ENCODE measurements at places on chromosomes 5 and 9.

- DNase-seq, result no peak
Observed at GRCh38 chr5:126912616-126913200, 117.7 kb downstream of the MARCHF3 start.

- DNase-seq, result no peak
Observed at GRCh38 chr5:91027405-91028139, 355.5 kb downstream of the ARRDC3 start.

GRCh38 chr5:53084546-53085255, 24.9 kb downstream of the MOCS2 start:
- DNase-seq, result no peak

GRCh38 chr5:142617416-142618129, 68.3 kb downstream of the FGF1 start:
- DNase-seq, result no peak

DNA sequence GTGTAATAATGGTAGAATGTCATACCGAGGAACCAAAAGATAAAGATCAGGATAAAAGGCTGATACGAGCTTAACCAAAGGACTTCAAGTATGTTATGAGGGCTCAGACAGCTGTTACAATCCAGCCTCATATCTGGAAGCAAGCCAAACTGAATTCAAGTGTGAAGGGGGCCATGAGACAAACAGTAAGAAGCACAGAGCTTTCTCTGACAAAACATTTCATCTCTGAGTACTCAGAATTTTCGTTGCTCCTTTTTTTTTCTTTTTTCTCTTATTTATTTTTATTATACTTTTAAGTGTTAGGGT, 52.9 kb upstream of the CD180 start:
- DNase-seq, result no peak

DNA sequence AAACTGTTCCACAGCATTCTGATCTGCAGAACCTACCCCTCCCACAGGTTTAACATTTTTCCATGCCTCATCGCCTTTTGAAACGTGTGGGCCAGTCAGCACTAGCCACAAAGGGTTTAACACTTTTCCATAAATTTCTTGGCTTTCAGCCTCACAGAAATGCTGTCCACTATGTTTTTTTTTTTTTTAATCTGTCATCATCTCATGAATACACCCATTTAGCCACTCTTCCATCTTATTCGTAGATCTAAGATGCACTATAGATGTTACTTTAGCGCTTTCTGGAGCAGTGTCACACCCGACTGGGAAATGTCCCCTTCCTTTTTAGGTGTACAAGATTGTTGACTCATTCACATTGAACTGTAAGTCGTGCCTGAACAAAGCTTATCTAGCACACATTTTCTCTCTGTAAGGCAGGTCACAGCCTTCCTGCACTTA, 62.3 kb downstream of the GCNT1 start:
- DNase-seq, result no peak

DNA sequence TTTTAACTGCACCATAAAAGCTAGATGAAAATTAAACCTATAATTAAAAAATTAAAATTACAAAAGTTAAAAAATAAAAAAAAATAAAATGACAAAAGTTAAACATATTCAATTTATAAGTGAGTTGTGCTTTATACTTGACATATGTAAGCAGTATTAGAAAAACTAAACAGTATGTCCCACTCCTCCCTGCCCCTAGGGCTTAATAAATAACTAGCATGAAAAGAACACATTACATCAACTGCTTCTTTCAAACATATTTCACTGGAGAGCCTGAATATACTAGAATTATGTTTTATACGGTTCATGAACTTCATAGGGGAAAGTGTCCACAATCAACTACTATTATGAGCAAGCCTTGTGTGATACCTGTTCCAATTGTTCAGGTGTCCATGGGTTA, 47.6 kb downstream of the ECPAS start:
- DNase-seq, result no peak

GRCh38 chr9:107290619-107291018, 7.5 kb downstream of the RAD23B start:
- no peak for DNase-seq

- DNase-seq, result no peak
Observed at GRCh38 chr9:112894699-112895098, 4.0 kb upstream of the SLC46A2 start.

- DNase-seq, result no peak
Observed at GRCh38 chr5:119409235-119409815, 43.0 kb upstream of the HSD17B4 start.

- no peak for DNase-seq
Observed at GRCh38 chr9:100354121-100354800, 1.5 kb upstream of the TEX10 start.

GRCh38 chr5:107487056-107487542, 183.6 kb downstream of the EFNA5 start:
- no peak for DNase-seq

DNA sequence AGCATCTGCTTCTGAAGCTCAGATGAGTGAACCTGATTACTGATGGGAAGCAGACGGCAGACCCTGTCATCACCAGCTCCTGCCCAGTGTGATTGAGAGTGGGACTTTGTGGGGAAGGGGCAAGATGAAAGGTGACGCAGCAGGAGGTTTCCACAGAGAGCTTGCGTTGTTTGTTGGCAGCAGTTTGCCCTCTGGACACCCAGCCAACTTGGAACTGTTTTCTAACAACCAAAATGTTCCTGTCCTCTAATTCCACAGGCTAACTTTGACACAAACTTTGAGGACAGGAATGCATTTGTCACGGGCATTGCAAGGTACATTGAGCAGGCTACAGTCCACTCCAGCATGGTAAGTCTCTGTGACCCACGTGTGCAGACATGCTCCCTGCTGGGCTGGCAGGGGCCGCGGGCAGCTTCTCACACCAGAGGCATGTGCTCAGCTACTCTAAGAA, 20.9 kb downstream of the CYFIP2 start:
- no peak for DNase-seq

- DNase-seq, result no peak
Observed at GRCh38 chr9:137441289-137441934, at the start of gene ENTPD8. Gene ENTPD8, minus strand, starts transcription at chr9:137441357. Its CDS starts 3,072 bp downstream, at chr9:137438285.

All from stimulated activated CD8-positive, alpha-beta memory T cell treated with anti-CD3 and anti-CD28 coated beads, Interleukin-12 subunit alpha, Interleukin-12 subunit beta, amount 100 ng/mL, for 4 hours (primary cell).